Activated CD4-positive, alpha-beta T cell treated with anti-CD3 and anti-CD28 coated beads, Interleukin-2, Interleukin-6, amounts not matched to agents 100 ng/mL and 50 ng/mL, durations not matched to agents 16 hours and 8 hours (primary cell): ENCODE measurements at places on chromosomes 12 and 14.

DNA sequence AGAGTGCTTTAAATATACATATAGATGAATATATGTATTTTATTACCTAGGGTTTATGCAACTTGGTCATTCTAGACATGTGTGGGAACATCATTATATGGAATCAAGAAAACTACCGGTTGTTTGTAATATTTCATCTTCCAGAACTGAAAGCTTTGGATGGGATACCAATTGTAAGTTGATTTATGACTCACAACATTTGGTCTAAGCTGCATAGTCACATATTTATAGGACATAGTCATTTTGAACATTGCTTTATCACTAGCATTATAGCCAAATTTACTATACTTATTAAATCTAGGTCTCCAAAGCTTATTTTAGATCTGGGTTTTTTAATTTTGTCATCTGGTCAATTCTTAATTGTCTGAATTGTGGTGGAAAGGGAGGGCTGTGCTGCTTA lies 83.7 kb upstream of the PCNX4 start:
- no peak for DNase-seq

- no peak for DNase-seq
These were observed 239.3 kb downstream of the ALG10B start for GRCh38 chr12:38555620-38556591.

DNA sequence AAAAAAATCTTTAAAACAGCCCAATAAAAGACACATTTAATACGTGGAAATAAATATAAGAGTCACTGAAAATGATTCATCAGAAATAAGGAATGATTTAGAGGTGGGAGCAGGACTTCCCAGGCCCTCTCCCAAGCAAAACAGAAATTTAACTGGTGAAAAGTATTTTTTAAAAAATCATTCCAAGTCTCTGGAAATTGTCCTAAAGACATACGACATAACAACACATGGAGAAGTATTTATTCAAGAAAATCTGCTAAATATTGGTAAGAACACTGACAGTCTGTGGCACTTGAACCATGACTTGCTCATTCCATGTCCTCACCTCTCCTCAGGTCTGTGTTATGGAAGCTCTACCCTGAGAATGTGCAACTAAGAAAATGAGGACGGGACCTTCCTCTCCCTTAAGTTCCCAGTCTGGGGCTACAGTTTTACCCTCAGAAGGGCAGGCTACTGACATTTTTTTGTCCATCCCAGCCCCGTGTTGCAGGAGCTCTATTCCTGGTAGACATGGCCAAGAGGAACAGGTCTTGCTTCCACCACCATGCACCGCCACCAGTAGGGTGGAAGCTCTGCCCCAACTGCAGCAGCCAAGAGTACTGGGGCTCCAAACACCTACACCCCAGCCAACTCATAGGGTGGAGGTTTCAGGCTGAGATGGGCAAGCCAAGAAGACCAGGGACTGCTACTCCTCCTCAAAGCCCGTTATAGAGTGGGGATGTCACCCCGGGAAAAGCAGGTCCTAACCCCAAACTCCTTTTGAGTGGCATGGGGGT lies 193.0 kb downstream of the CRADD start:
- no peak for DNase-seq

- no peak for DNase-seq
These were observed 11.7 kb downstream of the CSRNP2 start for GRCh38 chr12:51071663-51072062.

DNA sequence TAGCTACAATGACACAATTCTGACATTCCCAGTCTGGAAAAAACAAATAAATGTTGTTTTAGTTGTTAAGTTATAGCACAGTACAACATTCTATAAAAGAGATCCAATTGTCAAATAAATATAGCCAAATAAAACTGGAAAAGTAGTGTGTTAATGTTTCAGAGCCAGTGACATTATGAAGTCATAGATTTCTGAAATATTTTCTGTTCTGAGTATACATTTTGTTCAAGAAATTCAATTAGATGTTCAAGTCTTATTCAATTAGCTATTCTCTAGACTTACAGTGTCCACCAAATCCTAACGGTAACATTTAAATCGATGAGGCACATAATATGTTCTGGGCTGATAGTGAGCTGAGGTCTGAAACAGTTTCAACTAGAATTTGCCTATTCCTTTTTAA lies 196.1 kb upstream of the ABCD2 start:
- no peak for DNase-seq

GRCh38 chr14:61472801-61473376 lies 151.5 kb downstream of the PRKCH start:
- DNase-seq = peak; percentile 93

DNA sequence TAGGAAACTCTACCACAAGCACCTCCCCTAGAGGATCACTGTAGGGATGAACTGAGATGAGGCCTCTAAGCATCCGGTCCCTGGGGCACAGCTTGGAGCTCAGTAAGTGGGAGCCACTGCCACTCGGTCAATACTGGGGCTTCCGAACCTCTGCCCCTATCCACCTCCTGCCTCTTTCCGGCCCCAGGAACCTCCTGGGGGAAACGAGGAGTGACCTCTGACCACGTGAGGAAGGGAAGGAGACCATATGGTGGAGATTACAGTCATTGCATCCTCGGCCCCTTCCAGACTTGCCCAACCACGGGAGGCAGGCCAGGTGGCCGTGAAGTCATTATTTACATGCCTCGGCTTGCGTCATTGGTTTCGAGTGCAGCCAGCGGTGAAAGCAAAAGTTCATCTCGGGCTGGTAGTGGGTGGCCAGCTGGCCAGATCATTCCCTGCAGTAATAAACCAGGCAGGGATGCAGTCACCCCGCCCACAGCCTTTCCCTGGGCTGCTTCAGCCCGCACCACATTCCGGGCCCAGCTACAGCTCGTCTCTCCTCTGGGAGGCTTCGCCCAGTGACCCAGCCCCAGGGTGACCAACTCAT lies 65.4 kb downstream of the C14orf132 start:
- DNase-seq = no peak

GRCh38 chr12:94329366-94329765 lies 130.3 kb downstream of the CEP83 start:
- no peak for DNase-seq

- DNase-seq = no peak
These were observed 70.4 kb upstream of the PTPRQ start for GRCh38 chr12:80373666-80374065.

DNA sequence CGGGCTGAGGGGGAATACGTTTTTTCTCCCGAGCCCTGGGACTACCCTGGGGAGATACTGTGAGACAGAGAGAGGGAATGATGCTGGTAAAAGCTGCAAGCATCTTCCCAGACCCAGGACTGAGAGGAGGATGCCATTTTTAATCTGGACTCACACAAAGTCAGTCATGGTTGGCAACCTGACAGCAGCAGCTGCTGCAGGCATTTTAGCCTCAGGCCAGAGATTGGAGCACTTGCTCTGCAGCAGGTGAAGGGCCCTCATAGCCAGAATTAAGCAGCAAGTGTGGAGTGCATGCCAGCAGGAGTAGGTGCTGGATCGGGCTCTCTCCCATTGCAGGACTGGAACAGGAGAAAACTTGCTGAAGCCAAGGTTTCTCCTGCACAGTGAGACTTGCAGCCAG lies 361.1 kb upstream of the CLEC14A start:
- DNase-seq = no peak

DNA sequence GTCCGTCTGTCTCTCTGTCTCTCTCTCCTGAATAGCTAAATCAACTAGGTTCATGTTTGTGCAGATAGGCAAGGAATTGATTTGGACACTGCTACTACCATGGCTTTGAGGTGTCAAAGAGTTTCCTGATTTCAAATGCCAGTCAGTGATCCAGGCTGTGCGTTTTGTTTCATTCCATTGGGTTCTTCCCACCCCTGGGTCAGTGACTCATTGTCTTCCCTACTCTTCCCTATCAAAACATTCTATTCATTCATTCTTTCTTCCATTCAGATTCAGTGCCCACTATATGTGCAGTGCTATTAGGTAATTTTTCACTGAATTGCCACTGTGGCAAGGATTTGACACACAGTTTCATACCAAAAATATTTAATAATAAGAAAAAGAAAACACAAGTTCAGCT lies 50.4 kb downstream of the RPH3A start:
- DNase-seq = no peak

DNA sequence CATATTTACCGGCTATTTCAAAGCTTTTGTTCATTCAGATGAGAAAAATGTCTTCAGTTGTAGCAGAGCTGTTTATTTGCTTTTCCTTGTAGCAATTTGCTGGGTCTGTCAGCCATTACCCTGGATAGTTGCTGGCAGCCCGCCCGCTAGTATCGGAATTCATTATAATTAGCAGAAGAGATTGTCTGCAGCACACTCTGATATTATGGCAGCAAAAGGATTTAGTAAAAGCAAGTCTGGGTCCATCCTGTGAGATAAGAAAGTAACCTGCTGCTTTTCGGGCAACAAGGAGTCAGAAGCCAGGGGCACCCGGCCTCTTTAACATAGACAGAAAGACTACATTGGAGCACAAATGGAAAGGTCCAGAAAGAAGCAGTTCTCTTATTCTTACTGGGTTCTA lies 6.1 kb upstream of the SLC35E3 start:
- no peak for DNase-seq

- DNase-seq = no peak
These were observed 35.6 kb downstream of the DGLUCY start for GRCh38 chr14:91149462-91149861.

GRCh38 chr14:64238631-64239030 lies 55.5 kb downstream of the ESR2 start:
- DNase-seq = no peak

DNA sequence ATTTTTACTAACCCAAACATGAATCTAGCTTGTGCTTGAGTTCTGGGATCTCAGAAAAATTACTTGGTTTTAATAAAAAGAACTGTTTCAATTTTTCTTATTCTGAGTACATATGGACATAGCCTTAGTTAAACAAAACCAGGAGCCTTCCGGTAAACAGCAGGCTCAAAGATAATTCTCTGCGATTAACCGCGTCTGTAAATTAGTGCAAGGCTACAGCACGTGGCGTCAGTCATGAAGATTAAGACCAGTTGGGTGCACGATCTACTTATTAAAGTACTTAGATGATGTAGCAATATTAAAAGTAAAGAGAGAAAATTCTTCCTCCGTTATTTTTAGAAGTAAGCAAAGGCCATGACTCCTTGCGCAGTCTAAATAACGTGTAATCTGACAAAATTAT lies 700 bp downstream of the KCNJ8 start:
- DNase-seq = no peak
